ENCODE measurements at places on chromosomes 6 and 20.
A peak's percentile ranks its signal among the peaks of the same experiment; 100 is the strongest.

DNA sequence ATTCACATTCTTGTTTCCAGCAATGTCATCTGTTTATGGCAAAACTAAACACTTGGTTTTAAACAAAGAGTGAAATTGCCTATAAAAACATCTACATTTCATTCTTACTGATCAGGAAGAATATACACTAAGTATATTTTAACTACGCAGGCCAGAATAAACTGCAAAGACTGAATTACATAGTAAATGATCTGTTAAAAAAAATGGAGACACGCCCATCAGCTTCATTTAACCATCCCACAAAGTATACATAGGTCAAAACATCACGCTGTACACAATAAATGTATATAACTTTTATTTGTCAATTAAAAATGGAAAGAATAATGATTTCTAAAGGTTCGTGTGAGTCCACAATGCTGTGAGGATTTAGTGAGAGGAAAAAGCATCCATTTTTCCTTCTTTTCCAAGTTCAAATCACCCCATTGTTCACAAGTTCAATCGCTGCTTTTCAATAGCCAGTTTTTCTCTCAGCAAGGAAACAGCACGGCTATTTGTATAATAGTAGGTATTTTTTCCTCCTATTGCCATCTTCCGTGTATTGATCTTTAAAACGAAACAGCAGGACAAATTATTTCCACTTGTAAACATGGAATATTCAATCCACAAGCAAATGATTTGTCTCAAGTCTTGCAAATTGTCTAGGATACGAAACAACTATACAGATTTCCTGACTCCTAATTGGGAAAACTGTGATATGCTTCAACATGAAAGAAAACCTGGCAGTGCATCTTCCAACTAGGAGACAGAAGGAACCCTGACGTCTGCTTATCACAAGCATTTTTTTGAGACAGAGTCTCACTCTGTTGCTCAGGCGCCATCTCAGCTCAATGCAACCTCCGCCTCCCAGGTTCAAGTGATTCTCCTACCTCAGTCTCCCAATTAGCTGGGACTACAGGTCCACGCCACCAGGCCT, 10.6 kb downstream of the SFT2D1 start:
- no peak for DNase-seq

GRCh38 chr20:42530855-42531448, 658.8 kb downstream of the PTPRT start:
- DNase-seq = no peak

- no peak for DNase-seq
These were observed 42.1 kb downstream of the FAXC start for GRCh38 chr6:99307295-99307907.

DNA sequence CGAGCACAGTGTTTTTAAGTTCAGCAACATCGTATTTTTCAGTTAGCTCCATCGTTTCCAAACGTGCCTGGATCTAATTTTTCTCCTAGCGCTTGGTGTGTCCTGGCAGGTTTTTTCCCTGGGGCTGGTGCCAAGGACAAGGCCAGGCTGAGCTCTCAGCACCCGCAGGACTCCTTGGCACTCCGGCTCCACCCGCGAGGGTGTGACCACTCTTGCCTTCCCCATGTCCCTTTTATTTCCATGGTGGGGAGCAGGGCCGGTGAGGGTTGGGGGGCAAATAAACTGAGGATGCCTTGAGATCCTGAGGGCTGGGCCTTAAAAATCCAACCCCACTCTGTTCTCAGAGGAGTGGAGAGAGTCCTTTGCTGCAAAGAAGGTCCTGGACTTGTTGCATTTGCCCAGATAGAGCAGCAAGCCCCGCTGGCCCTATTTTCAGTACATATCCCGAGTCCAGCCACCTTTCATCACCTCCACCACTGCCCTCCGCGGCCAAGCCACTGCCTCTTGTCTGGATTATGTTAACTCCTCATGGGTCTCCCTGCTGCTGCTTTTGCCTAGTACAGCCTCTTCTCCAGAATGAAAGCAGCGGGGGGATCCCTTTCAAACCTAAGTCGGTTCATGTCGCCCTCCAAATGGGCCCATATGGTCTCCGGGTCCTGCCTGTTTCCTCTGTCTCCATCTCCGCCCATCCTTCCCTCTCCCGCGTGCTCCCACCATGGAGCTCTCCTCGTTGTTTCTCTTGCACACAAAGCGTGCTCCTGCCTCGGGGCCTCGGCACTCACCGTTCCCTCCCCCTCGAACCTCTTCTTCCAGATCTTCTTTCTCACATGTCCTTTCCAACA, 4.5 kb upstream of the RAB44 start:
- DNase-seq = no peak

DNA sequence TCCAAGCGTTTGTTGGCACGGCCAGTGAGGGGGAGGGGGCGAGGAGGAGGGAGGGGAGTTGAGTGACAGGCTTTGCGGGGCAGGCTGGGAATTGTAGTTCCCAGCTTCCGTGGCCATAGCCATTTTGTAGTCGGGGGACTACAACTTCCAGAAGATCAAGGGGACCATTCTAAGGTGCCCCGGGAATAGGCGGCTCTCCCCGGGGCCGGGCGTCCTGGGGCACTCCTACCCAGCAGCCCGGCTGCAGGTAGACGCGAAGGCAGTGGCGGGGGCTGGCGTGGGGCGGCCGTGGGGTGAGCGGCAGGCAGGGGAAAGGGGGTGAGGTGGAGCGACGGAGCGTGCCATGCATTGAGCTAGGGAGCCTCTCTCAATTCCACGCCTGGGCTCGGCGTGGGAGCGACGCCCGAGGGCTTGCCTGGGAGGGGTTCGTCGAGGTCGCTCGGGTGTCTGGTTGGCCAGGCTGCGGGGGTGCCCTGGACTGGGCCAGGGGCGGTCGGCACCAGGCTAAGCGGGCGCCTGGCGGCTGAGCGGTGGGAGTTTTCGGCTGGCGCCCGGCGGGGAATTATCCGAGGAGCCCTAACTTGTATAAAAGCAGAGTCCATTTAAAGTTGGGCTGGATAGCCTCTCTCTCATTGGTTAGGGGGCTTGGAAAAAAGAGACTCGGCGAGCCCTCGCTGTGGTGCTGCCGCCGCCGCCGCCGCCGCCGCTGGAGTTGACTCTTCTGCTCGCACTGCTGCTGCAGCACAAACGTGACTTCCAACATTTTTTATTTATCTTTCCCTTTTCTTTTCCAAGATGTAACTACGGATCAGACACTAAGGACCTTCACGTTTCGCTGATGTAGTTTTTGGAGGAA, at the start of gene JARID2:
JARID2 (plus strand) TSS at position 709 of the 856 bp plus-strand sequence. CDS start 471 bp downstream, outside the sequence.
- peak; percentile 92 for DNase-seq

GRCh38 chr20:19992996-19993908, 23.9 kb upstream of the NAA20 start:
- DNase-seq = peak; percentile 73

DNA sequence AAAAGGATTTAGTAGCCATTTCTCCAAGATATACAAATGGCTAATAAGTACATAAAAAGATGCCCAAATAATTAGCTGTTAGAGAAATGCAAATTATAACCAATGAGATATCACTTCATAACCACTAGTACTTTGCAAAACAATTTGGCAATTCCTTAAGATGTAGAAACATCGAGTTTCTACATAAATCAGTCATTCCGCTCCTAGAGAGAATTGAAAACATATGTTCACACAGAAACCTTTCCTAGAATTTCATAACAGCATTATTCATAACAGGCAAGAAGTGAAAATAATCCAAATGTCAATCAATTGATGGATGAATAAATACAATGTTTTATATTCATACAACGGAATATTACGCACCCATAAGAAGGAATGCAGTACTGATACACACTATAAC, 20.5 kb upstream of the NT5E start:
- DNase-seq = no peak

DNA sequence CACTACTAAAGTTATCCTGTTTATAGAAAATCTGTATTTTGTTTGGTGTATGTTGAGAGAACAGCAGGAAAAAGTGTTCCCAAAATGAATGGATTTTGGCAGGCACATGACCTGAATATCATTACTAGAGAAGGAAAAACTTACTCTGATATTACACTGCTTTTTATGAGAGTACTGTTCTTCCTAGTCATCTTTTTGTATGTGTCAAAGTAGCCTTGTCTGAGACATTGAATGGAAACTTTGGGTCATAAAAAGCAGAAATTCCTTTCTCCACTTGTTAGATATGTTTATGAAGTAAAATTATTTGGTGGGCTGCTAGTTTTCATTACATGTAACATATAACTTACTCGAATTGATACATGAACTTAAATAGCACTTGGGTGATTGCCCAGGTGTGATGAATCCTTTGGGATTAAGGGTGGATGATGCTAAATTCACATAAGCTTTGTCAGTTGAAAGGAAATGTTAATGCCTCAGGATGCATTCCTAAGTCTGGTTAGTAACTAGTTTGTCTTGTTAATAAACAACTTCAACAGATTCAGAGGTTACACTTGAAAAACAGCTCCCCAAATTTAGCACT, 206.7 kb downstream of the CENPW start:
- no peak for DNase-seq

- no peak for DNase-seq
These were observed 172.2 kb upstream of the HEY2 start for GRCh38 chr6:125577124-125577662.

DNA sequence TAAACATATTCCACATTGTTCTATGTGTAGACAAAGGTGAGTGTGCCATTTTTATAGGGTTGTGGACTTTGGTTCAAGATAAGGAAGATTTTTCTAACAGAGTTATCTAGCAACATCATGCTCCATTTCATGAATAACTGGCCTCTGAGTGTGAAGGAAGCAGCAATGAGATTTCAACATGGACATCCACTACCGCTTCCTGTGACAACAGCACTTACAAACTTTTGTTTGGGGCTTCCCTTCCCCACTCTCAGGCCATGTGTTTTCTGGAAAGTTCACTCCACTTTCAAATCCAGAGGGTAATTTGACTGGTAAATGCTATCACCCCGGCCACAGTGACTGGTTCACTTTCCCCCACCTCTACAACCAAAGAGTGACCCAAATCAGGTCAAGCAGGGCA, 38.1 kb upstream of the PROKR2 start:
- DNase-seq = no peak

DNA sequence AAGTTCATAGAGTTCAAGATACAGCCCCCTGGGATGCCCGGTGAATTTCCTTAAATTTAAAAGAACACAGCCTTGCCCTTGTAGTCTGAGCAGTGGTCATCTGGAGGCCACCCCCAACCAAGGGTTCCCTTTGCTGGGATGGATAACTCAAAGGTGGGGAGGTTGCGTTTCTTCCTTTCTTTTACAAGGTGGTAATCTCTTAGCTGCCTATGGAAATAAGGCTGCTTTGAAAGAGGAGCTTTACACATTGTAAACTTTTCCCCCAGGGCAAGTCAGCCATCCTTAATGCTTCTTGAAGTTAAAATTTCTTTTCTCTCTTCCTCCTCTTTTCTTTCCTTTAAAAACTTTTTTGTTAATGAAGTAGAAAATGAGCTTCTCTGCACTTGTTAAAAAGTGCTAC, 71.2 kb upstream of the PRDM1 start:
- no peak for DNase-seq

DNA sequence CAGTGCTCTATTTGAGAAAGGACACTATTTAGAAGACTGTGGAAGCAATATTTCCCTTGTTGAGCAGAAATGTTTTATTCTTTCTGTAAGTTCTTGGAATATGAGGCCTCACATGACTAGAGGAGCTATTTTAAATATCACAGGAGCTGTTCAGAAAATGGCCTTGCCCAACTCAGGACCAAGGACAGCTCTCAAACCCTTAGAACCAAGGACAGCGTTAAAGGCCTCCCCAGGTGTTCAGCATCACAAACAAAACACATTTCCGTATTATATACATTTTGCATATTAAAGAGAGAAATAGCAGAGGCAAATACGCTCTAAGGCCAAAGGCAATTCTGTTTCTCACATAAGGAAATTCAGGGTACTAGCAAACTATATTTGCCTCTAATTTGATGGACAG, 631.4 kb downstream of the CDH26 start:
- no peak for DNase-seq

DNA sequence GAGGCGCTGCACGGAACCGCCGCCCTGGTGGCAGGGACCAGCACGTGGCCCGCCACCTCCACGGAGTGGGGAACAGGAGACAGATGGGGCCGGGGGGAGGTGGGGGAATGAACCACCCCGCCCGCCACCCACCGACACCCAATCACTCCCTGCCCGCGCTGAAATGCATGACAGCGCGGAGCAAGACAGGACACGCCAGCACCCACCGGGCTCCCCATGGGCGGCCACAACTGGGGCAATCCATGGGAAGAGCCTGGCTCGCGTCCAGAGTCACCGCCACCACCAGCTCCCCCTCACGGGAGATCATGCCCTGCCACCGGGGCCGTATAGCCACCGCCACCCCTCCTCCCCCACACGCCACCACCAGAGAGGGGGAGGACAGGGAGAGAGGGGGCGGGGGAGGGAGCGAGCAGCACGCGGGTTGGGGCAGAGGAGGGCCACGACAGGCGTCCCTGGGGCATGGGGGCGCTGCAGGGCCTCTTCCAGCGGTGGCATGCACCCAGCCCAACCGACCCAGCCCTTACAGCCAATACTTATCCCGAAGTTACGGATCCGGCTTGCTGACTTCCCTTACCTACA, 744.3 kb upstream of the DEFB115 start:
- no peak for DNase-seq

- no peak for DNase-seq
These were observed 53.2 kb downstream of the SAMD5 start for GRCh38 chr6:147561726-147562125.

GRCh38 chr6:21604081-21604480, 10.5 kb downstream of the SOX4 start:
- DNase-seq = no peak

DNA sequence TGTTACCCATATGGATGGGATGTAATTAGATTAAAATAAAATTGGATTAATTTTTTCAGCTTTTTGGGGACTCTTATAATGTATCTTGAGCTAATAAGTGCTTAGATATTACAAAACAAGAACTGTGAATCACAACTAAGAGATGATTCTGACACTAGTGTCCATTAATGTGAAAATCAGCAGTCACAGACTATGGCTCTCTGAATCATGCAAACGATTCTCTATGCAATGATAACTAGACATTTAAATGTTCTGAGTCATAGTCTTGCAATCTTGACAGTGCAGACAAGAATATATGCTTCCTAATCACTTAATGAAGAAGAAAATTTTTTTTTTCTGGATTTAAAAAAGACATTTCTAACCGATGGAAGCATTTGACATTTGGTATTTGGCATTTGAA, 82.2 kb upstream of the OPRM1 start:
- peak; percentile 31 for DNase-seq

DNA sequence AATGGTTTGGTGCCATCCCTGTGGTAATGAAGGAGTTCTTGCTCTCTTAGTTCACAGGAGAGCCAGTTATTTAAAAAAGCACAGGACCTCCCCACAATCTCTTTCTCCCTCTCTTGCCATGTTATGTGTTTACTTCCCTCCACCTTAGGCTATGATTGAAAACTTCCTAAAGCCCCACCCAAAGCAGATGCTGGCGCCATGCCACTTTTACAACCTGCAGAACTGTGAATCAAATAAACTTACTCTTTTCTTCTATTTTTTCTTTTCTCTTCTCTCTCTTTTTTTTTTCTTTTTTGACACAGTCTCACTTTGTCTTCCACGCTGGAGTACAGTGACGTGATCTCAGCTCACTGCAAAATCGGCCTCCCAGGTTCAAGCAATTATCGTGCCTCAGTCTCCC, 508.4 kb upstream of the EPHA7 start:
- DNase-seq = no peak
